ENCODE measurements at places on chromosomes 11 and 22. TPM values are rescaled to one million over a fixed set of nuclear protein-coding genes. Genes with fewer than 3 reads are reported as not detected.

Gene KDM4D
- total RNA-seq, result 0.72 TPM

Gene MIAT
- total RNA-seq, result 0.27 TPM

Gene DNAJB7
- total RNA-seq, result not detected

Gene MRGPRX3
- 0.09 TPM for total RNA-seq

Gene C11orf42
- not detected for total RNA-seq

Gene GLB1L2
- total RNA-seq, result 0.19 TPM

Gene SGSM1
- total RNA-seq, result 0.18 TPM

Gene ZP1
- not detected for total RNA-seq

Gene GSTT2B
- total RNA-seq, result 5.1 TPM

Gene SCUBE1
- not detected for total RNA-seq

Gene MIOX
- total RNA-seq, result not detected

Measured in endothelial cell of coronary artery (primary cell).